ENCODE measurements at places on chromosomes 11 and 22.

GRCh38 chr11:32365192-32365591 lies 70.1 kb downstream of the WT1 start:
- DNase-seq: no peak

- DNase-seq: no peak
Measured at GRCh38 chr11:120108785-120109168, 29.1 kb downstream of the TRIM29 start.

DNA sequence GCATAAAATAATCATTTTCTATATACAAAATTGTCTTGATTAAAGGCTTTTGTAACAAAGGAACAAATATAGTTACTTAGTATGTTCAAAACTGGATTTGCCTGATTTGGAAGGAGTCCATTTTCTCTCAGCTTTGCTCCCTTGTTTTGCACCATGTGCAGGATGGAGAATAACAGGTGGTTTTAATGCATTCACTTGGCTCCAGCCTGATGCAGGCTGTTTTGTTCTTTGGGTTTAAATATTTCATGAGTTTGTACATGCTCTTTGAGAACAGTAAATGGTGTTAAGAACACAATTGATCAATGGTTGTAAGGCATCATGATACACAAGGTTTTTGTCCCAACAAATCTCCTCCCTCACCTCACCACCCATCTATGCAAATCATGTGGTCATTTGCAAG lies 886.9 kb upstream of the CCDC90B start:
- DNase-seq: no peak

GRCh38 chr11:2788168-2789071 lies 88.6 kb upstream of the KCNQ1OT1 start:
- no peak for DNase-seq

DNA sequence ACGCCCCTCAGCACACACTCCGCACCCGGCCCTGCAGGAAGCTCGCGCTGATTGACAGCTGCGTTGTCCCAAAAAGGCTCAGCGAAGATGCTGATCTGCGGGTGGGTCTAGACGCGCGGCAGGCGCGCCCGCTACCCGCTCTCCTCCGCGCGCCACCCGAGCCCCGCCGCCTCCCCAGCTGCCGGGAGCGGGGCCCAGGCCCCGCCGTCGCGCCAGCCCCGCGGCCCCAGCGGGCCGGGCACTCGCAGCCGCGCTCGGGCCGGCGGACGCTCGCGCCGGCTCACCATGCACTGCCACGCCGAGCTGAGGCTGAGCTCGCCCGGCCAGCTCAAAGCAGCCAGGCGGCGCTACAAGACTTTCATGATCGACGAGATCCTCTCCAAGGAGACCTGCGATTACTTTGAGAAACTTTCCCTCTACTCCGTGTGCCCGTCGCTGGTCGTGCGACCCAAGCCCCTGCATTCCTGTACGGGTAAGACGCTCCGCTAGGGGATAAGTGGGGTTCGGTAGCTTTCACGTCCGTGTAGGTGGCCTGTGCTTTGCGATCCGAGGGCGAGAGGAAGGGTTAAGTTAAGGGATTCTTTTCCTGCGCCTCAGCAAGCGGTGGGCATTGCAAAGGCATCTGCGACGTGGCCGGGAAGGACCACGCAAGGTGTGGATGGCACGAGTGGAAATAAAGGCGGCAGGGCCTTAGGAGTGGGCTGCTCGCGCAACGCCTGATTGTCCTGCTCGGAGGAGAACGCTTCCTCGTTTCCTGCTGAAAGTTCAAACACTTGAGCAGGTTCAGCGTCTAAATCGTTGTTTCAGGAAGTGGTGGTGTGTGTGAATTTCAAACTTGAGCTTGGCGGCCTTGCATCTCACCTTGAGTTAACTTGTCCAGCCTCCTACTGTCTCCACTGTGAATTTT lies at the start of gene BARX2:
Gene BARX2 (plus strand): TSS at position 98 of the 907 bp plus-strand sequence. CDS start 188 bp downstream, at position 286.
- DNase-seq: no peak

DNA sequence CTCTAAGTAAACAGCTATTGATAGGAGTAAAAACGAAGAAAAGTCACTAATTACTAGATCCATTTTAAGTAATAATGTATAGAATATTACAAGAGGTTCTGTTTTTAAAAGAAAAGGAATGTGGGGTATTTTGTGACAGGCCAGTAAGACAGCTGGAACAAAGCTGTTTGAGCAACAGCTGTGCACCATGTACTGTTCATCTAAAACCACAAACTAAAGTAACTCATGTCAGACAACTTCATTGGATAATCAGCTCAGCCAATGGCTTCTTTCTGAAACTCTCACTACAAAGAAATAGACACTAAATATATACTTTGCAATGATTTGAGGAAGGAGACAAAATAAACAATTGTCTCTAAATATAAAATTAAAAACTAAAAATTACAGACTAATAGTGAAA lies 16.1 kb downstream of the RRAS2 start:
- DNase-seq: no peak

GRCh38 chr11:77150836-77151235 lies 22.8 kb downstream of the MYO7A start:
- no peak for DNase-seq

GRCh38 chr11:17988465-17988864 lies 24.4 kb downstream of the SERGEF start:
- no peak for DNase-seq

DNA sequence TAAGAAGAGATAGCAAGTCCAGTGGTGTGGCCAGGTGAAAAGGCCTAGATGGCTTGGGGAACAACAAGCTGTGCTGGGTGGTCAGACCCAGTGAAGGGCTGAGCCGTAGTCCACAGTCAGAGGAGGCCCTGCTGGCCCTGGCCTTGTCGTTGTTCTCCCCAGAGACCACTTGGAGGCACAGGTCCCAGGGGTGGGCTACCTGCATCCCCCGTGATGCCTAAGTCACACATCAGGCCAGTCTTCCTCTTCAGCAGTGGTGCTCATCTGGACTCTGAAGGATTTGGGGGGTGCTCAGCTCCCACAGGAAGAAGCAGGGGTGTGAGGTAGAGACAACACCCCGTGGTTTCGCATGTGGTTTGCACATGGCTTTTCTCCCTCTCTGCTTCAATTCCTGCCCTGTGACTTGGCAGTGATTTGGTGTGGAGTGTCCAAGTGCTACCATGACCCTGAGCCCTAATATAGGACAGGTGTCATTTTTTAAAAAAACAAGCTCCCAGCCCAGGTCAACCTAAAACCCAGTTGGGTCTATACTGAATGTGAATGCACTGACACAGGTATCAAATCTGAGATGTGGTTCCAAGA lies 51.0 kb downstream of the ALX4 start:
- DNase-seq: no peak

Measured in activated naive CD4-positive, alpha-beta T cell (primary cell).